Neural progenitor cell (in vitro differentiated cells): ENCODE measurements at places on chromosomes 5 and 9.
A peak's percentile ranks its signal among the peaks of the same experiment; 100 is the strongest.

- DNase-seq = no peak
Measured at GRCh38 chr5:15367489-15367888, 132.5 kb upstream of the FBXL7 start.

GRCh38 chr5:76472335-76473008 is 69.4 kb downstream of the IQGAP2 start:
- no peak for DNase-seq

- DNase-seq = no peak
Measured at GRCh38 chr5:113204525-113205161, 228.0 kb downstream of the DCP2 start.

DNA sequence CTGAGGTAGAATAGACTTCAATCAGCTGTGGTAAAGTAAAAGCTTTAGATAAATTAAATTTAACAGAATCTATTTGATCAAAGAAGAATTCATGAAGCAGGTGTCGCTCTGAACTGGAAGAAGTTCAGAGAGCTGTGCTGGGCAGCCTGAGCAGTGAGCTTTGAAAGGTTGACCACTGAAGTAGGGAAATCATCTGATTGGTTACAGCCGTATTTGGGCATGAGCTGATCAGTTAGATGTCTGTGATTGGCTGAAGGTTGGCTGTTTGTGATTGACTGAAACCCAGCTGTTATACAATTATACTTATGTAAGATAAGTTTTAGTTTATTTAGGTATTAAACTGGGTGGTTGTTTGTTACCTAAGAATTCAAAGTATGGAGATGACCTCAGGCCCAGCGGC is 1174.6 kb downstream of the CDH9 start:
- no peak for DNase-seq

DNA sequence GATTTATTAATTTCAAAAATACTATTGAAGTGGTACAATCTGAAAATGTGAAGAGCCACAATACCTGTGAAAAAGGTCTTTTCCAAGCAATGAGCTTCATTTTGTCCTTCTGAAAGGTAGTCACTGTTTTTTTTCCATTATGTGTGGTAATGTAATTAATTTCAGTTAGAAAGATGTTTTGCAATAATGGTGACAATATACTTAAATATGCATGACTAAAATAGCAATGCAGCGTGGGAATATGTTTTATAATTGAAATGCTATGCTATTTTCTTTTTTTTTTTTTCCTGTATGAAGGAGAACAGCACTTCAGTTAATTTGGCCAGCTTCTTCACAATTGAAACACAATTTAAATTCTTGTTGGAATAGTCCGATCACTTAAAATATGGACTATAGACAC is 41.9 kb downstream of the NPR3 start:
- DNase-seq = no peak

DNA sequence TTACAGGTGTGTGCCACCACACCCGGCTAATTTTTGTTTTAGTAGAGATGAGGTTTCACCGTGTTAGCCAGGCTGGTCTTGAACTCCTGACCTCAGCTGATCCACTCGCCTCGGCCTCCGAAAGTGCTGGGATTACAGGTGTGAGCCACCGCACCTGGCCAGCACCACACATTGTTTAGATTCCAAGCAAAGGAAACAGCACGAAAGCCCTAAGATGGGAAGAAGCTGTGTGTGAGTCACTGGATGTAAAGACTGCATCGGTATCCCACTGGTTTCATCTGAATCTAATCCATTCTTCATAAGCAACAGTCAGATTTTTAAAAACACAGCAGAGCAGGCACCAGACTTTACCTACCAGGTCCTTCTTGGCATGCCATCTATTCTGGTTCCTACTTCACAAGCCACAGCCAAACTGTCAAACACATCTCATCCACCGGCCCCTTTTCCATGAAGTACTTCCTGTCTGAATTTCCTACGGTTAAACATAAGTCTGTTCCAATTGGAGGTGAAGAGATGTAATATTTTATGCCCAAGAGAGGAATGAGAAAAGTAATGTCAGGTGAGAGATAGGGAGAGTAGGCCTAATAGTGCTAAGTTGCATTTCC is 17.4 kb downstream of the UBTD2 start:
- no peak for DNase-seq

GRCh38 chr5:157266286-157267007 is 524 bp downstream of the CYFIP2 start:
- peak; percentile 78 for DNase-seq

DNA sequence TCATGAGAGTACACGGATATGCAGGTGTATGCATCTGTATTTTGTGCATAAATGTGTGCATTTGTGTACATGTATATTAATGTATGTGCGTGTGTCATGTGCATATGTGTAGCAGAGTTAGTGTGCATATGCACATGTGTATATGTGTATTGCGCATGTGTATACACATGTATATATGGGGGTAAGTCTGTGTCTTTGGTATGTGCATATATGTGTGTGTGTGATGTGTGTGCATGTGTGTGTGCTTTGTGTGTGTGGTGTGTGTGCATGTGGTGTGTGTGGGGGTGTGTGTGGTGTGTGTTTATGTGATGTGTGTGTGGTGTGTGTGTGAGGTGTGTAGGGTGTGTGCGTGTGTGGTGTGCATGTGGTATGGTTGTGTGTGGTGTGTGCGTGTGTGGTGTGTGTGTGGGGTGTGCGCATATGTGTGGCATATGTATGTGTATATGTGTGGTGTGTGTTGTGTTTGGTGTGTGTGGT is 13.1 kb upstream of the CTSL start:
- DNase-seq = no peak
